ENCODE measurements at places on chromosomes 1 and 21.

- no peak for DNase-seq
Observed at GRCh38 chr1:220817907-220818306, 31.2 kb downstream of the MTARC1 start.

GRCh38 chr1:167082511-167083027, 7.6 kb downstream of the GPA33 start:
- DNase-seq: no peak

- DNase-seq: no peak
Observed at GRCh38 chr1:115454837-115455511, 116.9 kb upstream of the NGF start.

- no peak for DNase-seq
Observed at GRCh38 chr1:28248273-28249012, 10.9 kb upstream of the SESN2 start.

GRCh38 chr21:25342816-25343215, 264.5 kb downstream of the MRPL39 start:
- DNase-seq: no peak

- no peak for DNase-seq
Observed at GRCh38 chr1:24702511-24703293, 42.5 kb upstream of the CLIC4 start.

DNA sequence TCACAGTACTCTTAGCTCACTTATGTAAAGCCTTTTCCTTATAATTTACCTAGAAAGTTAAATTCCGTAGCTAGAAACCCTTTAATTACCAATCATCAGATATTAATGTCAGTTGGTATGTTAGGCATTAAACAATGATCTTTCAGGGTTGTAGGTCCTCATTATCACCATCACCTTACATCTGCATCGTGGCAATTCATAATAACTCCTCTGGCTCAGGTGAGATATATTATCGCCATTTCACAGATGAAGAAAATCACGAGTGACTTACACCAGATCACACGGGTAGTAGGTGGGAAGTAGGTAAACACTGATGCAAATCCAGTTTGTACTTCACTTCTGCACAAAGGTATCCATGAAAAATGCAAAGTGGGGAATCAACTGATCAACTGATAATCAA, 639 bp downstream of the NUP133 start:
- DNase-seq: no peak

DNA sequence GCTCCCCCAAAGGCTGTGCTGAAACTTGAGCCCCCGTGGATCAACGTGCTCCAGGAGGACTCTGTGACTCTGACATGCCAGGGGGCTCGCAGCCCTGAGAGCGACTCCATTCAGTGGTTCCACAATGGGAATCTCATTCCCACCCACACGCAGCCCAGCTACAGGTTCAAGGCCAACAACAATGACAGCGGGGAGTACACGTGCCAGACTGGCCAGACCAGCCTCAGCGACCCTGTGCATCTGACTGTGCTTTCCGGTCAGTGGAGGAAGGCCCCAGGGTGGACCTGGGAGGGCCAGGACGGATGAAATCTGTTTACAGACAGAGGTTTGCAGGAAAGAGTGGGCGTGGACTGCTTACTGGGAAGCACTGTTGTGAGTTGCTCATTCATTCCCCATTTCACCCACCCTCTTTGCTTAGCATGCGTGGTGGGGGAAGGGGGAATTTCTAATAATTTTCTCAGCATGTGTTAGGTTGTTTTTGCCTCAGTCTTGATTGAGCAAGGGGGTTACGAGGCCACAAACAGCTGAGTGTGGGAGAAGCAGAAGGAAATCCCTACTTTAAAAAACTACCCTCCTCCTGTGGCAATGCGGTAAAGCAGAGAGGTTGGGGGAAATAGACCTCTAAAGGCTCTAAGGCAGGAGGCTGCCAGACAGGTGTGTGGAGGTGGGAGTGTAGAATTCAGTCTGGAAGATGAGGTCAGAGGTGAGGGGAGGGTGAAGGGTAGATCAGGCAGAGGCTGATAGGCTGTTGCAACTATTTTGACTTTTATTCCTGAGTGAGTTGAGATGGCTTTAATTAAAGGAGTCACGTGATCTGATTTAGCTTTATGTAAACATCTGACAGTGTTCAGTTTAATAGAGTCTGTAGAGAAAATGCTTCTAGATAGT, 1.3 kb downstream of the FCGR2A start:
- no peak for DNase-seq

GRCh38 chr1:17575797-17576518, 36.5 kb downstream of the ARHGEF10L start:
- no peak for DNase-seq

GRCh38 chr1:147627435-147628110, 42.8 kb downstream of the ACP6 start:
- DNase-seq: no peak

GRCh38 chr1:117178756-117179155, 32.0 kb downstream of the VTCN1 start:
- DNase-seq: no peak

DNA sequence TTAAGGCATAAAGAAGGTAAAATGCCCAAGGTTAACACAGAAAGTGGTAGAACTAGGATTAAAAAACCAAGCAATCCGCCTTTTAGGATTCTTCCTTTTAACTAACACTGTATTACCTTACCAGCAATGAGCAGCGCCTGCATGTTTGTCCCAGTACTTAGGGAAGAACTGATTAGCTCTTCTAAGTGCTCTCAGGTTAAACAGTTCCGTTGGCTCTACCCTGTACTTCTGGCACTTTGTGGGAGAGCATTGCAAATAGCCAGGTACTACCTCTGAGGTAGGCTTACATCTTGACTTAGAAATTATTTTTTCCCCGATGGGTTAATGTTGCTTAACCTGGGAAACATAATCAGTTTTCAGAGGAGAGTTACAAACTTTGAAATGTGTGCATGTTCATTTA, 21.5 kb downstream of the DHX9 start:
- DNase-seq: no peak

GRCh38 chr1:42259739-42260064, 75.3 kb downstream of the FOXJ3 start:
- DNase-seq: no peak

- no peak for DNase-seq
Observed at GRCh38 chr1:198122693-198123092, 34.1 kb upstream of the NEK7 start.

GRCh38 chr1:22578732-22579361, 15.6 kb downstream of the EPHA8 start:
- DNase-seq: no peak

DNA sequence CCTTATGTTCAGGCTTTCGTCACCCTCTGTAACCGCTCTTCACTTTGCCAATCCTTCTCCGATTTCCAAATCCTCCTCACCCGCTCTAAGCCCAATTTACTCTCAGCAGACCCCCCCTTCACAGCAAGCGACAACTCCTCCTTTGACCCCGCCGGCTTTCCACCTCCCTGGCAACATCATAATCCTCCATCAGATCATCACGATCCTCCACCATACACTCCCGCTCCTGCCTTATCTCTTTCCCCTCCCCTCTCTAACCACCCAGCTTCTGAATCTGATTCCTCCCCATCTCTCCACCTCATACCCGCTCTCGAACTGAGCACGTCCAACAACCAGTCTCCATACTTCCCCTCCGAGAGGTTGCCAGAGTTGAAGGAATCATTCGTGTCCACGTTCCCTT, 7.5 kb upstream of the EVA1B start:
- no peak for DNase-seq

DNA sequence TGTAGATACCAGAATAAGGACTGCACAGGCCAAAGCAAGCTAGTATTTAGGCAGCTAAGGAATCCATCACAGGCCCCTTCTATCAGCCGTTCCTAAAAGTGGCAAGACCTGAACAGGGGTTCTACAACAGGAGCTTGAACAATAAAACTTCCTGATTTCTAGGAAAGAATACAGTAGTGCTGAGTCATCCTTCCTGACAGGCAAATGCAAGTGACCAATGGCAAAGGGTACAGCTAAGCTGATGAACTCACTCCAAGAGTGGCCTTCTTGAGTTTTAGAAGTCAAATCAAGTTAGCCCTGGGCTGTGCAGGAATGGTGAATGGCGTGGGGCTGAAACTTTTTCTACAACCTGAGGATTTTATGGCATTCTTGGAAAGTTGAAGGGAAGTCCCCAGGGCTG, 112.9 kb downstream of the GREM2 start:
- no peak for DNase-seq

DNA sequence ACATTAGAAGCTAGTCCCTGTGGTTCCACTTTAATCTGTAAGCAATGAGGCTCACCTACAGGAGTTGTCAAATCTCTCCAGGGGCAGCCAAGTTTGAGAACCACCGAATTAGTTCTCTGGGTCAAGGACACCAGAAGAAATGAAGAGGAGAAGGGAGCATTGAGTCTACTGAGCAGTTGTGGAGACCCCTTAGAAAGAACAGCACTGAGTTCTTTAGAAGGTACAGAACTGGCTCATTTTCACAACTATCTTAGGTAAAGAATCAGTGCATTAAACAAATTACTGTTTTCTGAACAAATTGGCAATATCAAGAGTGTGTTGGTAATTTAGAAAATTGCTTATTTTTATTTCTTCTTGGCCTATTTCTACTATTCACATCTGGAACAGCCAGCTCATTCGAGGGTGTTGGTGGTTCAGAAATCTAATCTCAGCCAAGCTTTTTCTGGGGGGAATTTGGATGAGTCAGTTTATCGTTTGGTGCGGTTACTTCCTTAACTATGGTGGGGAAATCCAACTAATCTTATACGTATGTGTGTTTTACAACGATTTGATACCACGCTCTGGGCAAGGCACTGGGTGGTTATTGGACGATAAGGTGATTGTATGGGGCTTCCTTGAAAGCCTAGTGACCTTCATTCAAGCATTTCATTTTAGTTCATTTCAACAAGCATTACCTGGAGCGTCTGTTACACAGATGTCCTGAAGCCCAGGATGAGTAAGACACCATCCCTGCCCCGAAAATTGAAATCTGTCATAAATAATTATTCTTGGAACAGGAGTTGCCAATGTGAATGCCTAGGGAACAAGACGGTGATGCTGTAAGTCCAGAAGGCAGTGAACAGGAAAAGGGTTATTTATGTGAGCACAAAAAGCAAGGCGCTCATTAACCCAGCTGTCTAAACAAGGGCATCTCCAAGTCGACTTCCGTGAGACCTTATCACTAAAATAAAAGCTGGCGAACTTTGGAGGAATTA, 52.0 kb upstream of the TMPRSS2 start:
- DNase-seq: no peak

DNA sequence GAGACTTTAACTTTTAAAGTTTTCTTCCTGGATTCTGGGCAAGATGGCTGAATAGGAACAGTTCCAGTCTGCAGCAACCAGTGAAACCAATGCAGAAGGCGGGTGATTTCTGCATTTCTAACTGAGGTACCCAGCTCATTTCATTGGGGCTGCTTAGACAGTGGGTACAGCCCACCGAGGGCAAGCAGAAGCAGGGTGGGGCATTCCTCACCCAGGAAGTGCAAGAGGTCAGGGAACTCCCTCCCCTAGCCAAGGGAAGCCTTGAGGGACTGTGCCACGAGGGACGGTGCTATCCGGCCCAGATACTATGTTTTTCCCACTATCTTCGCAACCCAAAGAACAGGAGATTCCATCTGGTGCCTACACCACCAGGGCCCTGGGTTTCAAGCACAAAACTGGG, 121.0 kb downstream of the VAV3 start:
- no peak for DNase-seq

DNA sequence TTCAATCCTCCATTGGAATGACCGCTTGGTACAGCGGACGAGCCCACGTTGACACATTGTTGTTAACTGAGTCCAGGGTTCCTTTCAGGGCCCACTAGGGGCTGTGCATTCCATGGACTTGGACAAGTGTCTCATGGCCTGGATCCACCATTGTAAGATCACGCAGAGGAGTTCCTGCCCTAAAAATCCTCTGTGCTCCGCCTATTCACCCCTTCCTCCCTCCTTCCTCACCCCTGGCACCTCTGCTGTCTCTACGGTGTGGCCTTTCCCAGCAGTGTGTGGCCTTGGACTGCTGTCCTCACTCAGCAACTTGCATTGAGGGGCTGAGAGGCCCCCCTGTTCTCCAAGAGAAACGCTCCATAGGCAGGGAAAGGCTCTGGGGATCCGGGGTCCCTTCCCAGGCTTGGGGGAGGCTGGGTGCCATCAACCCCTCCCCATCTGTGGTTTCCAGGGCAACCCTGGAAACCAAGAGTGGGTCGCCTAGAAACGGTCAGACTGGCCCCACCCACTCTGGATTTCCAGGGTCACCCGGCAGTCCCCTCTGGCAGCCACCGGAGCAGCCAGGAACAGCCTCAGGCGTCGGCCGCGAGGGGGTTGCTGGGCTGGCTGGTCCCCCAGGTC, 50.9 kb downstream of the MEGF6 start:
- DNase-seq: no peak

GRCh38 chr1:36542962-36543515, 60.3 kb upstream of the CSF3R start:
- no peak for DNase-seq

DNA sequence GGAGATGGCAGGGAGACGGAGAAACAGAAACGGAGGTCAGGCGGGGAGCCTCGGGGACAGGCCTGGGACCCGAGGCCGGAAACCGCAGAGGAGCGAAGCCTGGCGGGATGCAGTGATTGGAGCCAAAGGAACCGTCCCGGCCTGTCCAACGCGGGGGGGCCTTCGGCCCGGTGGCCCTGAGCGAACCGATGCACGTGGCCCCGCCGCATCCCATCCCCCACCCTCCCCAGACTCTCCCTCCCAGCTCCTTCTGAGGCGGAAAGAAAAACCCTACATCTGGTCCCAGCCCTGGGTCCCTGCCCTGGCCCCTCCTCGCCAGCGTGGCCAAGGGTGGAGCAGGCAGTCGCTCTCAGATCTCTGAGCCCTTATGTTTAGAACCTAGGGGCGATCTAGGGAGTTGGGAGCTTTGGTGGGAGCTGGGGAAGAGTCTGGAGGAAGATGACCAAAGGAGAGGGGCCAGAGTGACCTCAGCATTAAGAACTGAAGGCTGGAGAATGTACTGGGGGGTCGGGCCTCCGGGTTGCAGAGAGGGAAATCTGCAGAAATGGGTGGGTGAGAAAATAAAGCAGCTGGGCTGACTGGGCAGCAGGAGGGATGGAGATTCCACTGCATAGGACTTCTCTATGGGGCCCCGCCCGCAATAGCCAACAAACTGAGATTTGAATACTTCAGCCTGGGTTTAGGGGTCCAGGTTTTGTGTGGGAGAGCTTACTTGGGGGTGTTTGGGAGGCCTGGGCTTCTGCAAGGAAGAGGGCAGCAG, 1.5 kb upstream of the CRABP2 start:
- no peak for DNase-seq

DNA sequence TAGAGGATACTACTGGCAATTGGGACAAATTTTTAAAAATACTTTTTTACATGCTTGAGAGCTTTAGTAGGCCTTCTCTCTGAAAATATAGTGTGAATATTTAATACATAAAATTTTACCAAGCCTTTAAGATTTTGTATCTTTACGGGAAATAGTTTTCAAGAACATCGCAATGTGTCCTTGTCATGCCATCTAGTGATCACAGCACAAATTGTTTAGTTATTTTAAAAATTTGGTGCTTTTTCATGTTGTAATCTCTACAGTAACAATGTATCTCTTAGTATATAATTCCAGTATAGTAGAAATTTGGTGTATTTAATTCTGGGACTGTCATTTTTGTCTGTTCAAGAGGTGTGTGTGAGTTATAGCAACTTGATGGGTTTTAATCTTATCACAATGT, 6.7 kb downstream of the CDC7 start:
- DNase-seq: no peak
